ENCODE measurements at places on chromosomes 3 and 15.

- DNase-seq, result no peak
Observed at GRCh38 chr3:100756441-100756840, 47.1 kb downstream of the TFG start.

DNA sequence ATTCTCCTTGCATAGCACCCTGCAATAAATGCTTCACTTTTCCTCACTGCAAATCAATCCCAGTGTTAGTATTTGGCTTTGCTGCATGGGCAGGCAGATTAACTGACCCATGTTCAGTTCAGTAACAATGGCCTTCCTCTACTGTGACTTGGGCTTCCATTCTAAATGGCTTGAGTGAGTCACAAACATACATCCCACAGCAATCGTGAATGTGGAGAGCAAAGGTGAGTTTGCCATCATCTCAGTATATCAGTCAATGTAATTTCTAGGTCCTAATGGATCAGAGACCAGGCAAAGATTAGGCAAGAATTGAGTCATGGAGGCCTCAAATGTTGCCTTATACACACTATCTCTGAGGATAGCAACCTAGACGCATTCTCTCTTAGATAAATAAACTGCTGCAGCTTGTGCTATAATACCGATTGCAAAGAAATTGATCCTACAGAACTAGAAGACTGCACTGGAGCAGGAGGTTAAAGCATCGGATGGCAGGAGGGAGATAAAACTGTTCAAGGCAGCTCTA lies 8.3 kb upstream of the ATP8B4 start:
- no peak for DNase-seq

GRCh38 chr3:40463579-40463978 lies 6.4 kb downstream of the RPL14 start:
- DNase-seq, result no peak

GRCh38 chr3:133368371-133369067 lies 31.3 kb upstream of the BFSP2 start:
- no peak for DNase-seq

DNA sequence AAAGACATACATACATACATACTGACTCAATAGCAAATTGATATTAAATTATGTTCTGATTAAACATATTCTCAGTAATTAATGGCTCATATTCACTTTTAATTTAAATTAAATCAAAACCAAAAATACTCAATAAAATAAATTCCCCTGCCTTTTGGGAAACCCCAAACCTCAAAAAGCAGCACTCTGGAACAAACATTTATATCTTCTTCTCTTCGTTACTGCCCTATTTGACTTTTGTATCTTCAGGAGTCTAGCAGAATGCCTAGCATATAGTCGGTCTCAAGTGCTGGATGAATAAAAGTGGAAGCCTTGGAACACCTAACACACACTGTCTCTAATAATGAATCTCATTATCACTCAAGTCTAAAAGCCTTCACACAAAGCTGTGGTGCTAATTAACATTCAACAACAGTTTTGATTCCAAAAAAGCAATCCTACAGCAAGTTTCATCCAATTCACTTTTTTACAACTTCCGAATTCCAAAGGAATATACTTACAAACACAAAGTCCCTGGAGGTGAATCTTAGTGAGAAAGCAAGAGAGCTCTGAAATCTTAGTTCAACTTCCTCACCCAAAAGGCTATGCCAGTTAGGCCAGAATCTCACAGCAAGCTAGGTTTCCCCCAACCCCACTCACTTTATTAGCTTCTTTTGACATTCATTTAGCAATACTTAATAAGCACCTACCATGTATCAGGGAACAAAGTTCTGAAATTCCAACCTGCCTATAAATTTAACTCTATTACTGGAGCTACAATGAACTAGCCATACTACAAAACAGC lies 35.0 kb downstream of the GSK3B start:
- no peak for DNase-seq

GRCh38 chr3:141352262-141352984 lies 15.9 kb upstream of the ZBTB38 start:
- no peak for DNase-seq
